Activated CD4-positive, alpha-beta T cell treated with anti-CD3 and anti-CD28 coated beads, Interleukin-2, amount 10 ng/mL, durations not matched to agents 7 days and 5 days (primary cell): ENCODE measurements at places on chromosomes 1 and 21. TPM values are rescaled to one million over a fixed set of nuclear protein-coding genes. Genes with fewer than 3 reads are reported as not detected.

- no peak for DNase-seq
- H3K4me3 ChIP-seq, result no peak overlapping the region
- H3K27ac ChIP-seq, result no peak overlapping the region
- no peaks in the 10 kb centered on the region for H3K36me3 ChIP-seq
- H3K4me1 ChIP-seq, result no peaks in the 10 kb centered on the region
Measured at GRCh38 chr1:105027838-105028471, 1278.3 kb downstream of the AMY1C start.

DNA sequence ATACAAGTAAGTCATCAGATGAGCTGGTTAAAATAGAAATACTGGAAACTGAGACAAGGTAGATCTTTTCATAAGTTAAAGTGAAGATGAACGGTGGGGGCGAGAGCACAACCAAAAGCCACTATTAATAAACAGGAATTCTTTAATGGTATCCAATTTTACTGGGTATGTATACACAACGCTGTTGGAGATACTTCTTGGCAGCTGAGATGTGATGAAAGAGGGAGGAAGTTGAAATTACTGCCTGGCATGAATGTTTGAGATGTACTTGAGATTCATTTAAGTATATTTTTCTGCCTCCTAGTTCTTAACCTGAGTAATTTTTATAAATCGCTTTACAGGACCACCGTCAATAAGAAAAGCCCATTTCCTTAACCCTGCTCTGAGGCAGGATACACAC is 110.0 kb upstream of the ZRANB2 start:
- no peaks in the 10 kb centered on the region for H3K27me3 ChIP-seq
- no peak overlapping the region for H3K4me3 ChIP-seq
- no peaks in the 10 kb centered on the region for H3K36me3 ChIP-seq

Gene COL11A1
- total RNA-seq, result not detected

DNA sequence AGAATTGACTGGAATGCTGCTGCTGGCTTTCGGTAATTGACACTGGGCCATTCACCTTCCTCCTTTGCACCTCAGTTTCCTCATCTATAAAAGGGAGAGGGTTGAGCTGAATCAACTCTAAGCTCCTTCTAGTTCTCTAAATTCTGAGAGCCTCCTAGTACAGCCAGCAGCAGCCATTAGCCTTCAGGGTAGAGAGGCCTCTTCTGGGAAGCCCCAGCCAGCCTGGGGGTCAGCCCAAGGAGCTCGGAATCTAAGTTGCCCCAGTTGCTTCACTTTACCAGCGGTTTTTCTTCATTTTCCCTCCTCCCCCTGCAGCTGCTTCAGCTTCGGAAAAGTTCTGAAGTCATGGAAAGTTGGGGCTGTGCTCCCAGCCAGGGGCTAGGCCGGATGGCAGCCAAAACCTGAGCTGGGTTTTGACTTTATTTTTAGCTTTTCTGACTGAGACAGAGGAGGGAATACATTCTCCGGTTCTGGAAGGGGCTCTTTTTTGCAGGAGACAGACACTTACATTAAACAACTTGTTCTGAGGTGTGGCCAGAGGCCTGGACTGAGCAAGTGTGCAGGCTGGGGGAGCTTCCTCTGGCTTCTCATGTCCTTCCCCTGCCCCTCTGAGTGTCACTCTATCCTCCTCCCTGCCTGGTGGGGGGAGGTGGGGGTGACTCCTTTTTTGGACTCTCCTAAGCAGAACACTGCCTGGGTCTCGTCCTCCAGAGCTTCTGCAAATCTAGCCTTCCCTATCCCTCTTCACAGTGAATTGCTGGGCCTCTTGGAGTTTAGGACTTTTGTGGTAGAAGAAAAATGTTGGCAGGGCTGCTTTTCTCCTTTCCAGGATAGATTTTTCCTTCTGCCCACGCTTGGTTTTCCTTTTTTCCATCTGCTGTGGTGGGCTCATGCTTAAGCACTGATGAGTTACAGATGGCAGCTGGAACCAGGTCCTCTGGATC is 14.4 kb downstream of the LMNA start:
- DNase-seq, result no peak
- H3K27ac ChIP-seq, result peak overlapping the region; percentile 57
- H3K4me3 ChIP-seq, result no peak overlapping the region
- no peaks in the 10 kb centered on the region for H3K36me3 ChIP-seq
- H3K27me3 ChIP-seq, result no peaks in the 10 kb centered on the region
- peaks cover 62% of the 10 kb centered on the region for H3K4me1 ChIP-seq

DNA sequence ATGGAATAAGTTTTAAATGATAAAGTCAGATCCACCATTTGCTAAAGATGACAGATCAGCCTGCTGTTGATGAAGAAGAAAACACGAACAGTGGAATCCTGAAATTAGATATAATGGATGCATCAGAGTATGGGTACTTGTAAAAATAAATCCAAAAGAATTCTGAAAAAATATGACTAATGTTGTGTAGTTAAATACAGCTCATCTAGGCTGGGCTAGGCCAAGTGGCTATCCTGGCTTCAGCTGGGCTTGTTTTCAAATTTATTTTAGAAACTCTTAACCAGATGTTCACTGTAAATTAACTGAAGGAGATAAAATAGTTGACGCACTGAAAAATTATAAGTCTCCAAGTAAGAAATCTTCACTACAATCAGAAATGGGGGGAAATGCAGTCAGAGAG is 7.4 kb upstream of the RGS2 start:
- H3K27ac ChIP-seq, result no peak overlapping the region
- DNase-seq, result no peak
- no peaks in the 10 kb centered on the region for H3K36me3 ChIP-seq
- H3K27me3 ChIP-seq, result peaks cover 2% of the 10 kb centered on the region

DNA sequence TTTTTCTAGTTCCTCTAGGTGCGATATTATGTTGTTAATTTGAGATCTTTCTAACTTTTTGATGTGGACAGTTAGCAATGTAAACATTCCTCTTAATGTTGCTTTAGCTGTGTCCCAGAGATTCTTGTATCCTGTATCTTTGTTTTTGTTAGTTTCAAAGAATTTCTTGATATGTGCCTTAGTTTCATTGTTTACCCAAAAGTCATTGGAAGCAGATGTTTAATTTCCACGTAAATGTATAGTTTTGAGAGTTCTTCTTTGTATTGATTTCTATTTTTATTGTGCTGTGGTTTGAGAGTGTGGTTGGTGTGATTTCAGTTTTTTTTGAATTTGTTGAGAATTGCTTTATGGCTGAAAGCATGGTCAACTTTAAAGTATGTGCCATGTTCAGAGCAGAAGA is 319.4 kb downstream of the PTBP2 start:
- no peaks in the 10 kb centered on the region for H3K4me1 ChIP-seq
- H3K27me3 ChIP-seq, result no peaks in the 10 kb centered on the region
- no peak for DNase-seq
- H3K36me3 ChIP-seq, result no peaks in the 10 kb centered on the region
- H3K4me3 ChIP-seq, result no peak overlapping the region

Gene KRTAP7-1
- total RNA-seq, result not detected

DNA sequence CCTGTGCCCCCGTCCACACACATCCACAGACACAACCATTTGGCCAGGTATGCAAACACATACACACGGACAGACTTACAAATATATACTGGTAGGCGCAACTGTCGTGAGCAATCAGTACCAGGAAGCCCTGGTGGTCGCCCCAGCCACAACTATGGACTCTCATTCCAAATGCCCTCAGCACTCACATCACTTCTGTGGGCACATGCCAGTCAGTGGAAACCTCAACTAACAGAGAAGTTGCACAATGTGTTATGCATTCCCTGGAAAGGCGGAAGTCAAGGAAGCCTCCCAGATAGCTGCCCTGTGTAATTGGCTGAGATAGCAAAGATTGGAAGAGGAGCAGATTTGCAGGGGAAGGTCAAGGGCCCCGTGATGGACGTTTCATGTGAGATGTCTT is 1.4 kb upstream of the HEYL start:
- peaks cover 24% of the 10 kb centered on the region for H3K27me3 ChIP-seq
- H3K27ac ChIP-seq, result no peak overlapping the region
- H3K4me1 ChIP-seq, result peaks cover 6% of the 10 kb centered on the region
- H3K36me3 ChIP-seq, result no peaks in the 10 kb centered on the region
- no peak for DNase-seq
- no peak overlapping the region for H3K4me3 ChIP-seq

Gene MNDA
- not detected for total RNA-seq

DNA sequence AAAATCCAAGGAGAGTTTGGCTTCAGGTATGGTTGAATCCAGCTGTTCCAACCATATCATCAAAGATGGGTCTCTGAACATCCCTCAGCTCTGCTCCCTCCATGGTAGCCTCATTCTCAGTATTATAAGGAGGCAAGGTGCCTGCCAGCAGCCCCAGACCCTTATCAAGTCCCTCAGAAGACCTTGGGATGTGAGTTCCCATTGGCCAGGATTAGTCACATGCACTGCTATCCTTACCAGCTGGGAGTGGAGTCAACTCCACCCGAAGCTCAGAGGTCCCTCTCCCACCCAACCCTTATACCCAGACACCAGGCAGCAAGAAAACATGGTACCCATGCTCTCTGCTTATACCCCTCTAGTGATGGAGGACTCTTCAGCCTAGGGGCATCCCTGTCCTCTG is 153.7 kb upstream of the ZBTB40 start:
- H3K27ac ChIP-seq, result no peak overlapping the region
- H3K4me3 ChIP-seq, result no peak overlapping the region

Gene SPRR2E
- total RNA-seq, result not detected

DNA sequence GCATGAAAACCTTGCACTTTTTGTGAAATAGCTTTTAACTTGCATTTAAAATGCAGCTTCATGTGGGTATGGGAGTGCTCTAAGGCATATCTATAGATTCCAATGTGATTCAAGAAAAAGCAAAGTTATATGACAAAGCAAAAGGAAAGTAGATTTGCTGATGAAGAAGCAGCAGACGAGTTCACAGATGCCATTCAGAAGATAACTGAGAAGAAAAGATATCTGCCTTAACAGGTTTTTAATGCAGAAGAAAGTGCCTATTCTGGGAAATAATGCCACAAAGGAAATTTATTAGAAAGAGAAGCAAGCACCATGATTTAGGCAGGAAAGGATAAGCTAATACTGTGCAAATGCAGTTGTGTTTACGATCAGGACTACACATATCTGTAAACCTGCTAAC is 68.1 kb downstream of the PHTF1 start:
- peaks cover 36% of the 10 kb centered on the region for H3K36me3 ChIP-seq
- H3K27me3 ChIP-seq, result no peaks in the 10 kb centered on the region
- H3K27ac ChIP-seq, result no peak overlapping the region
- H3K4me3 ChIP-seq, result no peak overlapping the region
- no peaks in the 10 kb centered on the region for H3K4me1 ChIP-seq
- DNase-seq, result no peak

DNA sequence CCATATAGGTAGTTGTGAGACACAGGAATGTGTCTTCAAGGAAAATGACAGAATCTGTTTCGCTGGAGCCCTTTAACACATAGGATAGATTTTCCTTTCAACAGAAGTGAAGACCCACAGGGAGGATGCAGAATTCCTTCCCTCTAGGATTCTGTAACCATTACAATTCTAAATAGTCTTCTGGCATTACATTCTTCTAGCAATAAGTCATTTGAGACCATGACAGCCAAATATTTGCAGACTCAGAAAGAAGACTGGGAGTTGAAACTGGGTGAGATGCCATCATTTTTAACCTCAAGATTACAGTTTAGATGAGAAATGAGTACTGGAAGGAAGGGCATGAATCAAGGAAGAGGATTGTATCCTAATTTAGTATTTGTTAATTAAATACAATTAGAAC is 61.6 kb downstream of the ZBTB18 start:
- no peak for DNase-seq
- H3K4me1 ChIP-seq, result no peaks in the 10 kb centered on the region
- no peaks in the 10 kb centered on the region for H3K36me3 ChIP-seq
- peaks cover 2% of the 10 kb centered on the region for H3K27me3 ChIP-seq

GRCh38 chr1:27132147-27132546 is 22.8 kb downstream of the SLC9A1 start:
- no peak overlapping the region for H3K4me3 ChIP-seq
- no peaks in the 10 kb centered on the region for H3K27me3 ChIP-seq
- no peak for DNase-seq

DNA sequence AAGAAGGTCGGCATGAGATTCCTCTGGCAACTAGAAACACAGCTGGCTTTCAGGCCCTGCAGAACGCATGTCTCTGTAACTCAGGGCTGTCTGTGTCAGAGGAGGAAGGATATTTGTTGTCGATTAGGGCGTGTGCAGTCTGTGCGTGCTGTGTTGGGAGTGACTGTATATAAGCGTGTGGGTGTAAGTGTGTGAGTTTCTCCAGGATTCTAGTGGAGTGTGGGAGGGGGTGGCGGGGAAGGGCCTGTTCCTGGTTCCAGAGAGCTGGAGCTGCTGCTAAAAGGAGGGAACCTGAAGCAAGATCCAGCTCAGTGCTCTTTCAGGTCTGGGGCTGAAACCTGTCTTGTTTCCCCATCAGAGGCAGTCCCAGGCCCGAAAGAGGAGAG is 74.3 kb downstream of the SLC16A1 start:
- no peak overlapping the region for H3K4me3 ChIP-seq
- H3K4me1 ChIP-seq, result no peaks in the 10 kb centered on the region
- no peaks in the 10 kb centered on the region for H3K36me3 ChIP-seq
- DNase-seq, result no peak

DNA sequence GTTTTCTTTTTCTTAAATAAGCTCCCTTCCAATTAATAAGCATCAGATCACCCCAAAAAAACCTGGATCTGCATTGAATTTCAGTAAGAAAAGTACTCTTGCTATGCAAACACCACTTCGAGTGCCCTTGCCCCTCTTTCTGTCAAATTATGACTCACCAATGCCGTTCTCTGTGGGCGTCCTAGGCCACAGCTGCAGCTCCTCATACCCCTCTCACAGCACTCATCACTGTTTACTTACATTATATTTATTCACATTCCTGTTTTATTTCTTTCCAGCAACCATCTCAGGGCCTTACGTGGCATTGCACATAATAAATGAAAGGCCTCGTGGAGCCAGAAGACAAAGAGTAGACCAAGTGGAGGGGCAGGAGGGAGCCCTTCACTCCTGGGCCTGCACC is 99.1 kb upstream of the CTTNBP2NL start:
- H3K36me3 ChIP-seq, result no peaks in the 10 kb centered on the region
- no peaks in the 10 kb centered on the region for H3K4me1 ChIP-seq
- H3K27me3 ChIP-seq, result peaks cover 12% of the 10 kb centered on the region

DNA sequence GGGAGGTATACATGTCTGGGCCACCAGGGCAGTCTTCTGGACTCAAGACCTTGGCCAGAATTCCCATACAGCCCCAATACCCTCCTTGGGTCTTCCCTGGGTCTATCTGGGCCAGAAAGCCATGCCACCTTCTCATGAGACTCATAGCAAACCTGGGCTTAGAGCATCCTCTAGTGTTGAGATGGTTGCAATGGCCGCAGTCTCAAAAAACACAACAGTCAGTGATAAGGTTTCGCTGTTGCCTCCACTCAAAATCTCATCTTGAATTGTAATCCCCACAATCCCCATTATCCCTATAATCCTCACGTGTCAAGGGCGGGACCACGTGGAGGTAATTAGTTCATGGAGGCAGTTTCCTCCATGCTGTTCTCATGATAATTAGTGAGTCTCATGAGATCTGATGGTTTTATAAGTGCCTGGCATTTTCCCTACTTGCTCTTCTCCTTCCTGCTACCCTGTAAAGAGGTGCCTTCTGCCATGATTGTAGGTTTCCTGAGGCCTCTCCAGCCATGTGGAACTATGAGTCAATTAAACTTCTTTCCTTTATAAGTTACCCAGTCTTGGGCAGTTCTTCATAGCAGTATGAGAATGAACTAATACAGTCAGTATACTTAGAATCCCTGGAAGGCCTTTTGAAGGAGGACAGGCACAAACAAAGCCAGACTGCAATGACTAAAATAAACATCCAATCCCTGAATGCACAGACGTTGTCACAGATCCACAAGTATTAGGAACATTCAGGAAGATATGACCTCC is 77.0 kb downstream of the CTH start:
- no peaks in the 10 kb centered on the region for H3K36me3 ChIP-seq
- H3K4me3 ChIP-seq, result no peak overlapping the region
- peak; percentile 36 for DNase-seq

- no peaks in the 10 kb centered on the region for H3K27me3 ChIP-seq
- H3K4me3 ChIP-seq, result no peak overlapping the region
- no peak for DNase-seq
- H3K4me1 ChIP-seq, result peaks cover 47% of the 10 kb centered on the region
Measured at GRCh38 chr1:203692565-203693470, 66.2 kb downstream of the ATP2B4 start.
